Stimulated activated CD4-positive, alpha-beta T cell treated with anti-CD3 and anti-CD28 coated beads, Interleukin-15, amount 100 ng/mL, for 48 hours (primary cell): ENCODE measurements at places on chromosomes 5 and 9.

DNA sequence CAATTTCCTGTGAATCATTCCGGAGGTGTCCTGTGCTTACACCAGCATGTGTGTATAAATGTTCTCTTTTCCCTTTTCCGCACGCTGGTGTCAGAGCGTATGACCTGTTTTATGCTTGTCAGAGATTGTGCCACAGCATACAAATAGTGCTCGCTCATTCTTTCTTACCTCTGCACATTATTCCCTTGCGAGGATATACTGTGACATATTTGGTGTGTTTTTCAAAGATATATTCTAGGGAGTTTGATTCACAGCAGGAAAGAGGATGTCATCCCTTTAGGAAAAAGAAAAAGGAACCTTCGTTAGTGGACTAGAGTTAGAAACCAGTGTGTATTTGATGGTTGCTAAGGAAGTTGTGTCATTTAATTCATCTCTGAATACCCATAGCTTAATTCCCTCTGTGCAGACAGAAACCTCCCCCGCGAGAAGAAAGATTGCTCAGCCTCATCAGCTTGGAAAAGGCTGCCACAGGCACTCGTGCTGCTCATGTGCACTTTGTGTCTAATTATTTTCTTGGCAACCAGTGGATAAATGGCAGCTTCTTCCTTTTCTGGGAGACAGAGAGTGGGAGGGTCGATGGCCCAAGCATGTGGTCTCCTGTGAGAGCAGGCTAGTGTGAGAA, 14.7 kb upstream of the CCIN start:
- DNase-seq = no peak

- no peak for DNase-seq
Observed at GRCh38 chr9:20962536-20963225, 68.8 kb downstream of the HACD4 start.

DNA sequence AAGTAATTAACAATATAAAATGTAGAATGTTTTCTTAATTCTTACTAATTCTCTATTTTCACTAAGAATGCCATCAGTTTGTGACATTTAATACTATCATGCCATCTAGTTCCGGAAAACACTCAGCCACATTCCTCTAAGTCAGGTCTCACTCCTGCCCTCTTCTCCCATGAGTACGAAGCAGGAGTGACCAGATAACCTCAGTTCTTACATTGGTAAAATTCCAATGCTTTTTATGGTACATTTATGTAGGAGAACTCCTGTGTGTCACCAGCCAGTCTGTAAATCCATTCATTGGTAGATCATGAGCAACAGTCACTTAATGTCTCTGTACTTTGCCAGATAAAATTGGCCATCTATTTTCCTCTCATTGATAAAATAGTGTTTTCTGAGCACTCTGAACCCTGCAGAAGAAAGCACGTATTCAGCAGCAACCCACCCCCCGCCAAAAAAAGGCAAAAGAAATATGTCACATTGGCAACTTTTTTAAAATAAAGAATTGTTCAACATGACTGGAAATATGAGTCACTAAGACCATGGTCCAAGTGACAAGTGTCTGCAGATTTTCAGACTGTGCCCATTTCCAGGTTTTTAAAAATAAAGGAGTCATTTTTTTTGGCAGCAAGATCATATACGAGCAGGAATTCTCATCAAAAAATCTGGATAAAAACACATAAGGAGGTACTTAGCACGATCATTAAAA, 11.8 kb downstream of the GLIS3 start:
- DNase-seq = no peak

DNA sequence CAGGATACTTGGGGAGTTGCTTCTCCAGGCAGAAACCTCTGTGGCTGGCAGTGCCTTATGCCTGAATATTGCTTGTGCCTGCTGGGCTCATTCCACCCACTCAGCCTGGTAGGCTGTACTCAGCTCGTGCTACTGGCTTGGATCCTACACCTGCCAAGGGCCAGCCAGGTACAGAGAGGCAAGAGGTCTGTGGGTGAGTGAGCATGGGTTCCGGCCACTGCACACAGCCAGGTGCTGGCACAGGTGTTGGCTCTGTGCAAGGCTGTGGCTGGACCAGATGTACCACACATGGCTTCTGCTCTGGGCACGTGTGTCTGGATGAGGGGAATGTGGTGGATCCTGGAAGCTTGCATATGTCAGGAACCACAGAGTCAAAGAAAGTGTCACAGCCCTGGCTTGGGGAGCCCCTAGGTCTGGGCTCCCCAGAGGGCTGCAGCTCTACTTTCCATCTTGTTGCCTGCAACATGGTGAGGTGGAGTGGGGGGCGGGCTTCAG, 76.7 kb upstream of the C6 start:
- no peak for DNase-seq

DNA sequence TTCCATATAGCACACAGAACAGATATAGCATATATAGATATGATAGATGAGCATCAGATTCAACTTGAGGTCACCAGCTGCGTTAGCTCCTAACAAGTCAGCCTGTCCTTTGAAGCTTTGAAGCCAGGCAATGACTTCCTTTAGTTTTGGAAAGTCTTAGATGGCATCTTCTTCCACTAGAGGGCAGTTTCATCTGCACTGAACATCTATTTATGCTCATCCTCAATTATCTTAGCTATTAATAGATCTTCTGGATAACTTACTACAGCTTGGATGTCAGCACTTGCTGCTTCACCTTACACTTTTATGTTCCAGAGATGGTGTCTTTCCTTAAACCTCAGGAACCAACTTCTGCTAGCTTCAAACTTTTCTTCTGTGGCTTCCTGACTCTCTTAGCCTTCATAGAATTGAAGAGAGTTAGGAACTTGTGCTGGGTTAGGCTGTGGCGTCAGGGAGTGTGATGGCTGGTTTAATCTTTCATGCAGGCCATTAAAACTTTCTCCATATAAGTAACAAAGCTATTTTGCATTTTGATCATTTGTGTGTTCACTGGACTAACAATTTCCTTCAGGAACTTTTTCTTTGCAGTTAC, 1401.4 kb downstream of the EFNA5 start:
- DNase-seq = no peak

DNA sequence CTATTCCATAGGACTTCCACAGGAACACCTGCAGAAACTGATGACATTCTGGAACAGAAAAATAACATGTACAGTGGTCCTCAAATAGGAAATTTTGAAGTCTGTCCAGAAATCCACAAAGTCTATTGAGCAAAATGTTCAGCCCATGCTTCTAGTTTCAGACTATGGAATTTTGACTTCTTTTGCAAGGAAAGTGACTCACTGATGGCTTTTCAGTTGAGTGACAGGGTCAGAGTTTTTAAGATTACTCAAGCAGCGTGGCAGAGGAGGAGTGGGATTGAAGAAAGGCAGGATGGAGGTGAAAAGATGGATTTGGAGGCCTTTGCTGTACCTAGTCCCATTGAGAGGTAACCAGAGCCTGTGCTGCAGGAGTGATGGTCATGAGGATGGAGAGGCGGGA, 151.5 kb downstream of the GOLPH3 start:
- DNase-seq = no peak
